ENCODE measurements at places on chromosomes 5 and 9.
A peak's percentile ranks its signal among the peaks of the same experiment; 100 is the strongest.

DNA sequence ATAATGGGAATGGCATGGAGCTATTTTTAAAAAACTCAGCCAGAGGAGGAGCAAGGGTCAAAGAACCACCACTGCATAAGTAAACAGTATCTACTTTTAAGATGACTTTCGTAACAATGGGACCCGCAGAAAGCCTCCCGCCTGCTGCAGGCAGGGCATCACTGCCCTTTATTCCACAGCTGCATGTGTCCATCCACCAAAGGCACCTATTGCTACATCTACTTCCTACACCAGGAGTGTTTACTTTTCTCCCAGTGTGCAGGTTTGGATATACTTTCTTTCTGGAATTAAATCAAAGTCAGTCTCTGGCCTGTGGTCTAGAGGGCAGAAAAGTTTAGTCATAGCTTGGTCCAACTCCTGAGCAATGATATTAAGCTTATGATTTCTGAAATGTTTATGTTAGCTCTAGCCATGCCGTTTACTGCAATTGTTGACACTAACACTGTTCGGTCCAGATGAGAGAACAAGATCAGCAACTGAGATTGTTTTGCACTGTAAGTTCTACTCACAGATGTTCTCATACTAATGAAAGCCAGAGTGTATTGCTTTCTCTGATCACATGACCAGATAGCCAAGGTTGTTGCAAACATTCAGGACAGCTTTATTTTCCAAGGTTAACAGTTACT, 391.5 kb downstream of the FGF10 start:
- DNase-seq = no peak

GRCh38 chr9:78365748-78366697, 69.1 kb downstream of the PSAT1 start:
- no peak for DNase-seq

DNA sequence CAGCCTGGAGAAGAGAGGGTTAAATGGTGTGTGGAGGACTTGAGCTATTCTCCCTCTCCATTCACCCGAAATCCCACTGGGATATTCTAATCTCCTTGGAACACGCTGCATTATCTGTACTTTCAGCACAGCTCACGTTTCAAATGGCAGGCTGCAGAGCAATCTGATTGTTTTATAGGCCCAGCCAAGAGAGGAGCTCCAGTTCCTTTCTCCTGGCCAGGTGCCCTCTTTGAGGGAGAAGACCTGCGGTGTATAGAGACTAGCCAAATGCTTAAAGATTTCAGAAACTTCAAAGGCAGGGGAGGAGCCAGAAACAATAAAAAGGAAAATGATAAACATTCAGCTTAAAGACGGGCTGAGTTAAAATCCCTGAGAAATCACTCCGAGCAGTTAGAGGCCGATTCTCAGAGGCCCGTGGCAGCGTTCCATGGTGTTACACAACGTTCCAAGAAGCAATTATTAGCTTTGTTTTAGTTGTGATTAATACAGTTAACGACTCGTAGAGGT, 564.0 kb upstream of the KLF4 start:
- no peak for DNase-seq

GRCh38 chr9:98500337-98500919, 208.3 kb downstream of the GABBR2 start:
- no peak for DNase-seq

- no peak for DNase-seq
These were observed 1253.6 kb downstream of the EFNA5 start for GRCh38 chr5:106417163-106417562.

DNA sequence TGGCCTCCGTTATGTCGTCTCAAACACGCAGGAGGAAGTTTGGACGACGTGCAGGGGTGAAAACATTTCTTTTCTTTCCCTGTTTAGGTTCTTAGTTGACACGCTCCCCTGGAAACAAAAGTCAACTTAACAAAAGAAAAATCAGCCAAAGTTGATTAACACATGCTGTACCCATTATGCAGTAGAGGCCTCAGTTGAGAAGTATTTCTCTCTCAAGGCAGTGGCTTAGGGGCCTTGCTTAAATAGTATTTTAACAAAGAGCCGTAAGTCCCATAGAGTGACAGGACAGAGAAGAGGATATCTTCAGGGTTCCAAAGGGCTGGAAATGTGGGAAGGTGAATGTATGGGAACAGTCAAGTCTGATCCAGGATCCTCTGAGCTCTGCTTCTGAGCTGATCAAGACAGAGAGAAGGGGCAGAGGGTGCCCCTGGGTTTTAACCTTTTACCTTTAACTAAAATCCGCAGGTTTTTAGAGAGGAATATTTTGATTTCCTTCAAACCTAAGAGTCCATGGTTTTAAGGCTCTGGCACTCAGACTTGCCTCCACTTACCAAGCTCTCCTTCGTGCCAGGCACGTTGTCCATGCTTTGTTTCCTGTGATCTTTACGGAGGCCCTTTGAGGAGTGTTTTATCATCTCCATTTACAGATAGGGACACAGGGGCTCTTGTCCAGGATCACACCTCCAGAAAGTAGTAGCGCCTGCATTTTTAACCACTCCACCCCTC, 629 bp upstream of the CD74 start:
- no peak for DNase-seq

- no peak for DNase-seq
These were observed 78.5 kb downstream of the SH3TC2 start for GRCh38 chr5:148984345-148984744.

- no peak for DNase-seq
These were observed 51.1 kb downstream of the CCNH start for GRCh38 chr5:87361536-87362213.

GRCh38 chr5:106759152-106759551, 911.6 kb downstream of the EFNA5 start:
- no peak for DNase-seq

DNA sequence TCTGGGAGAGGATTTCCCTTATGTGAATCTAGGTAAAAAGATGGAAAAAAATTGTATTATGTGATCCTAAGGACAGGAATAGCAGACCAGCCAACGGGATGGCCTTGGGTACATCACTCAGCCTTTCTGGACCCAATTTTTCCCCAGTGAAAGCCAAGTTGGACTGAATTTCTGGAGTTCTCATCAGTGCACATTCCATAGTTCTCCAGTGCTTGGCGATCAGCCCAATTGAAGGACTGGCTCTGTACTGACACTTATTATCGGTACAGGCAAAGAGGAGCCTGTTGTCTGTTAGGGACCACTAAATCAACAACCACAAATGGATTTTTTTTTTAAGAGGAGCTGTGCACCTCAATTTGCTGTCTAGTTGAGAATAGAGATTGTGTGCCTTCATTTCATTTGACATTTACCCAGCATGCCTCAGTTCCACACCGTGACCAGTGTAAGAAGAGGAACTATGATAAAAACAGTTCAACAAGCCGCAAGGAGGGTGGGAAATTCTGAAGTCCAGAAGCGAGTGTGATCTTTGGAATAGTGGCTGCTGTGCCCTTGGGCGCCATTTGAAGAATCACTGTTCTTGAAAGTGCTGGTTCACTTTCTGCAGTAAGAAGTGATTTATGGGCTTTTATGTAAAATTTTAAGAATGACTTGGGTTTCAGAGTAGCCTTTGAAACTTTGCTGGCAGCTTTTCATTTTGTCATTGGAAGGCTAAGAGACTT, 8.0 kb downstream of the ARL10 start:
- no peak for DNase-seq

- peak; percentile 30 for DNase-seq
These were observed 36.6 kb downstream of the BICD2 start for GRCh38 chr9:92727716-92728700.

- DNase-seq = no peak
These were observed 117.0 kb downstream of the TRPM6 start for GRCh38 chr9:74770508-74771261.

DNA sequence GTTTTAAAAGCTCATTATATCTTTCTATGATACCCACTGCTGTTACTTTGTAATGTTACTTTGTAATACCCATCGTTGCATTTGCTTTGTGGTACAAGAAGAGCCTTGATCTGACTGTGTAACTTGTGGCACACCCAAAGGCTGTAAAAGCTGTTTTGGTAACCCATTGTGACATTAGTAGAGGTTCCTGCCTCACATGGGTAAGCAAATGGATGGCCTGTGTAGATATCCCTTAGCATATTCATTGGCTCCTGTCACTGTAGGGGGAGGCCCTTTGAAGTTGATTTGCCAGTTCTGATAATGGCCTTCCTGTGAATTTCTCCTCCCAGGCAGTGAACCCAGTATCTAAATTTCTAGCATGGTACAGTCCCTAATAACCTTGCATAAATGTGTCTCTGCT, 15.7 kb downstream of the CDK20 start:
- no peak for DNase-seq

GRCh38 chr5:170300361-170301013, 2.9 kb upstream of the LCP2 start:
- DNase-seq = no peak

- no peak for DNase-seq
These were observed 61.5 kb downstream of the FXN start for GRCh38 chr9:69097064-69097463.

DNA sequence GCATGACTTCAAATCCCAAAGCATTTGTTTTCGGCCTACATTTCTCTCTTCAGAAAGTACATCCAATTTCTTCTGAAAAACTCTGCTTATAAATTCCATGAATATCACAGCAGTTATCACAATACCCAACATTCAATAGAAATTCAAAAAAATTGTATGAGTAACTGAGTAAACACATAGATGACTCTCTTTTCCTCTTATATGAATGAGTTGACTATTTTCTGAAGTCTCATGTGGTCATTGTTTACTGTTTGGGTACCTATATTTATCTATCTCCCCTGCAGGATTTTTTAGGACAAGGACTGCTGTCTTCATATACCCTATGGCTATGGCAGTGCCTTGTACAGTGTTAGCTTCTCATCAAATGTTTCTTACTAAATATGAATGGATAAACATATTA, 157.1 kb downstream of the HTR1A start:
- no peak for DNase-seq

DNA sequence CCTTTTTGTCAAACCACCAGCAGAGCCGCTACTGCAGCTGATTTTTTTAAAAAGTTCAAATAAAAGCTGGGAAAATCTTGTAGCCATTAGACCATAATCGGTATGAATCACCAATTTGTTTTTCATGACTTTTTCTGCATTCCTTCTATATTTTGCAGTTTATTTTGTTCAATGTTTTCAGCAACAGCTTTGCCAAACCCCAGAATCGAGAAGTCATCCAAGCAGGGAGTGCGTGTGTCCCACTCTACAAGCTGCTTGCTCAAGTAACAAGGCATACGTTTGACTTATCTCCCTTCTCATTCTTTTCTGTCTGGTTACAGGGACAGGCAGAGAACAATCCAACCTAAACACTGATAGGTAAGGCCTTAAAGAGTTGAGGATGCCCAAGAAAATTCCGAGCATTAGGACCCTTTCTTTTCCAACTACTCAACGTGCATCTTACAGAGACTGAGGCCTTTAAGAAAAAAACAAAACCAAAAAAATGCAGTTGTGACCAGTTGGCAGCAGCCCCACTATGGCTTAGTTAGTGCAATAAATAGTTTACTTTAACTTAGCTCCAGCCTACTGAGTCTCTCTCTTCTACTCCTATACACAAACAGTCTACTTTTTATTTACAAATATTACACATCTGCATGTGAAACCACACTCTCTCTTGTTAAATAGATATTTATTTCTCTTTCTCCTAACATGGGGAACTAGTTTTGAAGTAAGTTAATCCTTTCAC, 134.7 kb upstream of the SLIT3 start:
- DNase-seq = no peak

- no peak for DNase-seq
These were observed 16.8 kb upstream of the CTSL start for GRCh38 chr9:87708986-87709728.

DNA sequence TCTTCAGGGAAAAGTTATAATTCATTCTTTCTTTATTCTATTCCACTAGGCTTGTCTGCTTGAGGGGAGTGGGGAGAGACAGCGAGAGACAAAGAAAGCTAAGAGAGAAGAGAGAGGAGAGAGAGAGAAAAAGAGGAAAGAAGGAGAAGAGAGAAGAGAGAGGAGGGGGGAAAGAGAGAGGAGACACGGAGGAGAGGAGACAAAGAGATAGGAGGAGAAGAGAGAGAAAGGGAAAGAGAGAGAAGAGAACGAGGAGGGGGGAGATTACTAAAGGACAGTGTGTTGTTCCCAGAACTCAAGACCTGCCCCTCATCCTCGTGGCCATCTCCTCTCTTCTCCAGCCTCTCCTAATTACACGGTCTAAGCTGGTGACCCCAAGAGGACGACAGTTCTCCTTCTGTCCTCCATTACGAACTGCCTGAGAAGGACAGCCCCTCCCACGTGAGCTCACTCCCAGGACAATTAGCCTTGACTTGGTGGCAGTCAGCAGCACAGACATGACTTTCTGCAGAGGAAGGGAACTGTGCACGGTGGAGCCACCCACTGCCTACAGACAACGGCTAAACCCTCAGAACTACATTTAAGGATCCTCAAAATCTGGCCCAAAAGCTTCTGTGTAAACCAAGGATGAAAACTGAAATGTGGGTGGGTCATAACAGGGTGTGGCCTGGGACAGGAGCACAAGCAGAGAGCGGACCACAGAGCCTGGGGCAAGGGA, 99.1 kb downstream of the COL23A1 start:
- DNase-seq = no peak

DNA sequence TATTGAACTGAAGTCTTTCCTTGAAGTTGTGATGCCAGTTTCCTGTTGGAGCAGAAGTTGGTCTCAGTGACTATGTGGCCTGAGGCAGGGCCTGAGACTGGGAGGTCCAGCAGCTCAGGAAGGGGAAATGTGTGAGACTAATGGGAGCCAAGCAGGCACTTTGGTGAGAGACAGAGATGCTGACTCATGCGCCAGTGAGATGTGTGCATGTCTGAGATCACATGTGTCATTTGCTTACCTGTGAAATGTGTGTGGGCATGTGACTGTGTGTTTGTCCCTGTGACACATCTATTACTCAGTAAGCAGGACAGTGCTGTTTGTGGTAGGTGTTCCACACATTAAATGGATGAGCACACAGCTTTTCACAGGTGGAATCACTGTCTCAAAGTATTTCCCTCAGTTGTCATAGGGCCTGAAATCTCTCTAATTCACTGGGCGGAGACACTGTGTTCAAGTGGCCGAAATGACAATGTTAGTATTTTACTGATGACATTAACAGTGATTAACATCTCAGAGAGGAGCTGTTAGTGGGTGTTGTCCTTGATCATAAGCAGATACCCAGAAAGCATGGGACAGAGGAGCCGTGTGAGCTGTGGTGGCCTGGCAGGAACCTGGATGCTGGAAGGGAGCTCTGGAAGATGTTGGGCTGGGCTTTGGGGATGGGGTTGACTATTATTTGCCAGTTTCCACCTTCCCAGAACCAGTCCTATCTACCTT, 7.4 kb downstream of the NPR2 start:
- peak; percentile 48 for DNase-seq

DNA sequence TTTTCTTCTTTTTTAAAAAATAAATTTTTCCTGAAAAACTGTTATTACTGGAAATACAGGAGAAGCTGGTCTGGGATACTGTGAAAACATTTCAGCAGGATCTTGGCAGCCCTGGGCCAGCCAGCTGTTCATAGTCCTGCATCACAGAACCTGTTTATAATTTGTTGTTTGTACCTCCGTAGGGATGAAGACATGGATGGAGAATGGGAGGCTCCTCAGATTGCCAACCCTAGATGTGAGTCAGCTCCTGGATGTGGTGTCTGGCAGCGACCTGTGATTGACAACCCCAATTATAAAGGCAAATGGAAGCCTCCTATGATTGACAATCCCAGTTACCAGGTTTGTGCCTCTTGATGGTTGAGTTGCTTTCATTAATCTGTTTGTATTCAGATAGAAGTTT, 12.4 kb upstream of the MAML1 start:
- DNase-seq = no peak
